ENCODE measurements at places on chromosomes 7 and 10.

- DNase-seq = no peak
These were observed 27.6 kb upstream of the SFMBT2 start for GRCh38 chr10:7438196-7438986.

DNA sequence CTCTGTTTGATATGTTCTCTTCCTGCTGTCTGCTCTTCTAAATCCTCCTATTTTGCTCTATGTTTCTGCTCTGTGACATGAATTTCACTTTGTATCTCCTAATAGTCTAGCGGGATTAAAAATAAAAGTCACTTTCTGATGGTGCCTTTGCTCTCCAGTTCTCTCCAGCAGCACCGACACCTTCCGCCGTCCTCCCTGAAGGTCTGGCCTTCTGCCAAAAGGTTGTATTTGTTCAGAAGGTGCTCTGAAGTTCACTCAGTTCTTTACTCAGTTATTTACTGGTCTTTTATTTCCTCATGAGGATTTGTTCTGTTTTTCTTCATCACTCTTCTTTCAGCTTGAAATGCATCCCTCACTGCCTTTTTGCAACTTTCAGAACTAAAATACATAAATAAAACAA is 11.2 kb upstream of the EPHA1 start:
- no peak for DNase-seq

DNA sequence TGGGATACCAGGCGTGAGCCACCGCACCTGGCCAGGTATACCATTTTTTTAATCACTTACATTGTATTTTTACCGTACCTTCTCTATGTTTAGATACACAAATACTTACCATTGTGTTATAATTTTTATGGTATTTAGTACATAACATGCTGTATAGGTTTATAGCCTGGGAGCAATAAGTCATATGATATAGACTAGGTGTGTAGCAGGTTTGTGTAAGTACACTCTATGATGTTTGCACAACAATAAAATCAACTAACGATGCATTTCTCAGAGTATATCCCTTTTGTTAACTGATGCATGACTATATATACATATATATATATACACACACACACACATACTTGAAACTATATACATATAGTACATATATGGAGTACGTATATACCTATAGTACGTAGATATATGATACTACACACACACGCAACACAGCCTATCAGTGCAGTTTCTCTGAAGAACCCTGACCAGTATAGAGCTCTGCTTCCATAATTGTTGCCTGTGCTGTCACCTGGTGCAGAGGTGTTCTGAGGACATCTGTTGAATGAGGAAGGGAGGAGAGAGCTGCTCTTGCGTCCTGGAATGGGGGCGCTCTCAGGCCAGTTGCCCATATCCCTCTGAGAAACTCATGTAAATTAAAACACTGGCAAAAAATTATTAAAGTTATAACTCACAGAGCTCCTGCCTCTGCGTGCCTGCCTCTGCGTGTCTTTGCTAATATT is 315.3 kb downstream of the FGFR2 start:
- DNase-seq = no peak

GRCh38 chr10:99524736-99525380 is 7.9 kb upstream of the NKX2-3 start:
- no peak for DNase-seq

DNA sequence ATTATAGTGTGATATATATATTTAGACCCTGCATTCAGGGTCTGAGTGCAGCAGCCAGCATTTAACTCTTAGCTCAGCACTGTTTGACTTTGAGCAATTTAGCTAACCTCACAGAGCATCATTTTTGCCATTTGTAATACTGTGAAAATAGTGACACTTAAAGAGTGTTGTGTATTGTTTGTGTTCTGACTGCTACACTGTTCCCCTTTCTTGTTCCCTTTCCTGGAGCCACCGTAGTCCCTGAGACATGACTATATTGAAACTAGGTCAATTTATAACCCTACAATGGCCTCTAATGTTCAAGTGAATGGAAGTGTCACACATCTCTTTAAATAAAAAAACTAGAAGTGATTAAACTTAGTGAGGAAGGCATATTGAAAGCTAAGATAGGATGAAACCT is 20.3 kb upstream of the CD36 start:
- DNase-seq = no peak

DNA sequence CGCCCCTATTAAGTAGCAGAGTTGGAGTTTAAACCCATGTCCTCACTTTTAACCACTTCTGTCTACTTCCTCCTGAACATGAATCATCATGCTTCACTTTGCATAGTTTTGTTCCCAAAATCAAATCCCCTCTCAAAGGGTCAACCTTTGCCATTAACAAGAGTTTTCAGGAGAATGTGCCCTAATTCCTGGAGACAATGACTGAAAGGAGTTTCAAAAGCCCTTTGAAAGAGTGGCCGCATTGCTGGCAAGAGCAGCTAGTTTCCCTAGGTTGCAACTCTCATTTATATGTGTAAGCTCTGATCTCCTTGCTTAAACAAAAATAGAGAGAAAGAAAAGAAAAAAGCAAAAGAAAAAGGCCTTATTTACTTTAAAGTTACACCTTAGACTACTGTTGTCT is 9.2 kb downstream of the LGI1 start:
- no peak for DNase-seq

- DNase-seq = no peak
These were observed 47.8 kb downstream of the CXCL12 start for GRCh38 chr10:44337081-44337480.

- DNase-seq = no peak
These were observed 18.0 kb downstream of the RNLS start for GRCh38 chr10:88565072-88565471.

DNA sequence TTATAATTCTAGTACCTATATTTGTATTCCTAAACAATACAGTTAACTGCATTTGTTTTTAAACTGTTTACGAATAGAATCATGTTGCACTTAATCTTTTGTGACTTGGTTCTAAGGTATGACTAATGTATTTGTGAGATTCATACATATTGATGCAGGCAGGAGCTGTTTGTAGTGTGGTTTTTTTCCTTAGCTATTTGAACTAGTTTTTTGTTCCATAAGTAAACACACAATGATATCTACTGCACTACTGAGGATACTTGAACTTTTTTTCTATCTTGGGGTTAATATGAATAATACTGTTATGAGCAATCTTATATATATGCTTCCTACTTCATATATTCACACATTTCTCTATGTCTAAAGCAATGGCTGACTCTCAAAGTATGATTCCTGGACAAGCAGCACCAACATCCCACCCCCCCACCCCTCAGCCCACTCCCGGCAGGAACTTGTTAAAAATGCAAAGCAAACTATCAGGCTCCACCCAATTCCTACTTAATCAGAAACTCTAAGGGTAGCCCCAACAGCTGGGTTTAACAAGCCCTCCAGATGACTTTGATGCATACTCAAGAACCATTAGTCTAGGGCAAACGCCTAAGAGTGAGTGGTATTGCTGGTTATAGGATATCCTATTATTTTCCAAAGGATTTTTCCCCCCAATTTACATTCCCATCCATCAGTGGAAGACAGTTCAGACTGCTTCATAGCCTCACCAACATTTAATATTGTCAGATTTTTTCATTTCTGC is 25.8 kb downstream of the BRAF start:
- DNase-seq = no peak

- DNase-seq = no peak
These were observed 314.7 kb downstream of the PLXNA4 start for GRCh38 chr7:132261327-132262159.

DNA sequence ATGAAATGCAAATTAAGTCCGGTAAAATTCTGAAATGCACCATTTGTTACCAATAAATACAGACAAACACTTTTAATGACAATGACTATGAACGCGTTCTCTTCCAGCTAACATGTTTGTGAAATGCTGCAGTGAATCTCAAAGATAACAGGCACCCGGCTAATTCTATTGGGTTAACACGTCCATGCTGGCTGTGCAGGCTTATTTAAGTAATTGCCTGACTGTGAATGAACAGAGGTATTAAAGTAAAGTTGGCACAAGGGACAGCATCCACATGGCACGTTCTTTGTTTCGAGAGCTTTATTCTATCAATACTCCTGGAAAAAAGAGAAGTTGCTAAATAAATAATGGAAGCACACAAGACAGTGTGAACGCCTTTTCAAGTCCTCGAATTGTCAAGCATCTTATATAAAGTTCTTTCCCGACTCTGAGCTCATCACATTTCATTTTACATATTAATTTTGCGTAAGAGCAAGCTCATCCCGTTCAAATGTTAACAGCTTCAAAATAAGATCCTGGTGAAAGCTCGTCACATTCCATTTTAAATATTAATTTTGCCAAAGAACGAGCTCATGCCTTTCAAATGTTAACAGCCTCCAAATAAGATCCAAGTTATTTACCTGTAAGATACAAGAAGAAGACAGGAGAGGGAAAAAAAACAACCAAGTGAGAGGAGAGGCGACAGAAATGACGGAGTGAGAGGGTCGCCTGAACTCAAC is 111.3 kb upstream of the RHEB start:
- no peak for DNase-seq

DNA sequence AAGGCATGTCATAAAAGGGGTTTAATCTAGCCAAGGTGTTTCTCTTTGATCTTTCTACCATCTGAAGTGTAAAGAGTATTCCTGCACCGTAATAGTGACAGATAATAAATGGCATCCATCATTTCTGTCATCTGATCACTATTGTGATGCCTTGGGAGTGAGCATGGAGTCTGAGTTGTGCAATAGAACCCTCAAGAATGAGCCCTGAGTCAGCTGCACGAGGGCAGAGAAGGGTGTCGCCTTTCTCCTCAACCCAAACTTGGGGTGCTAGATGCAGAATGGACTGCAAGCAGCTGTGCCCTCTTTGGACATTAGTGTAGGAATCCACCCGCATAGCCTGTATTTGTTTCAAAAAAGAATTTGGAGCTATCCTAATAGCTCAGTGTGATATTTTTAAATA is 115.2 kb downstream of the ZNF37A start:
- DNase-seq = no peak

GRCh38 chr10:2979306-2979705 is 88.0 kb upstream of the PFKP start:
- no peak for DNase-seq
